Progenitor cell of endocrine pancreas (in vitro differentiated cells): ENCODE measurements at places on chromosomes 7 and 10.

DNA sequence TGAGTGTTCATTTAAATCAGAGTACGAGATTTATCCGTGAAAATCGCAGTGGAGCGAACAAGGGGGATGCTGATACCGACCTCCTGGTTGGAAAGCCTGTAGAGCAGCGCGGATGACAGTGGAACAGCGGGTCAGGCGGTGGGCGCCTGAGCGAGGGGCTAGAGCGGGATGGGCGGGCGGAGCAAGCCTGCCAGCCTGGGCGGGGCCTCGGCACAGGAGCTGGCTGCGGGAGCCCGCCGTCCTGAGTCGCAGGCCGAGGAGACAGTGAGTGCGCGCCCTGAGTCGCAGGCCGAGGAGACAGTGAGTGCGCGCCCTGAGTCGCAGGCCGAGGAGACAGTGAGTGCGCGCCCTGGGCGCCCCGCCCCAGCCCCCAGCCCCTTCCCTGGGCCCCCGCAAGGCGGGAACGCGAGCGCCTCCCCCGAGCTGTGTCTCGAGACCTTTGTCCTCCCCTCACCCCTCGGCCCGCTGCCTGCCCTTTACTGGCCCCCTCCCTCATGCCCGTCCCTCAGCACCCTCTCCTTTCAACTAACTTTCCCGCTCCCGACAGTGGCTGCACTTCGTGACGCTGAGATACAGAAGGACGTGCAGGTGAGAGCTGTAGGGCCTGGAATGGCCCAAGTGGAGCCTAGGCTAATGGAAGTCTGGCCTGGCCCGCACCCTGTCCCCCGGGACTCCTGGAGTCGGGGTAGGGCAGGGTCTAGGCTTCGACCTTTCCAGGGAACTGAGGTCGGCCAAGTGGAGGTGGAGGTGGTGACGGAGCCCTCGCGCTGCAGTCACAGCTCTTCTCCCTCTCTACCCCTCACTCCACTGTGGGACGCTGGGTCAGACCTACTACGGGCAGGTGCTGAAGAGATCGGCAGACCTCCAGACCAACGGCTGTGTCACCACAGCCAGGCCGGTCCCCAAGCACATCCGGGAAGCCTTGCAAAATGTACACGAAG lies at the start of gene AS3MT:
TSS of gene AS3MT (plus strand) at position 213 of the 941 bp plus-strand sequence. CDS start at position 336, 123 bp downstream.
- H3K4me1 ChIP-seq: peaks cover 33% of the 10 kb centered on the region
- peak; percentile 54 for DNase-seq
- H3K27me3 ChIP-seq: peaks cover 2% of the 10 kb centered on the region
- H3K4me3 ChIP-seq: peak within 1 kb of the TSS; percentile 87
- H3K36me3 ChIP-seq: peaks cover 9% of the 10 kb centered on the region
- H3K27ac ChIP-seq: peak within 1 kb of the TSS; percentile 98

DNA sequence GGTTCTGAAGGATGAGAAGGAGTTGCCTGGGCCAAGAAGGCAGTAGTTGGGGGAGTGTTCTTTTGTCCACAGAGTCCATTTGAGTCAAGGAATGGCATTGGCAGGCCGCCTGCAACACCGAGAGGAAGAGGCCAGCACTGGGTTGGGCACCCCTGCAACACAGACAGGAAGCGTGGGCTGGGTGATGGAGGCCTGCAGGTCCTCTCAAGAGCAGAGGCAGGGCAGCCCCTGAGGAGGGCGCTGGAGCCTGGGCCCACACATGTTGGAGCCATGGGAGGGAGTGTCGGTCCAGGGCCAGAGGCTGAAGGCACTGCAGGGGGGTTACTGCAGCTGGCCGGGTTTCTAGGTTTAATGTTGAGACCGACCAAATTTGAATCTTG lies 137.3 kb downstream of the PTPN20 start:
- H3K4me1 ChIP-seq: no peaks in the 10 kb centered on the region
- H3K27ac ChIP-seq: no peak overlapping the region

DNA sequence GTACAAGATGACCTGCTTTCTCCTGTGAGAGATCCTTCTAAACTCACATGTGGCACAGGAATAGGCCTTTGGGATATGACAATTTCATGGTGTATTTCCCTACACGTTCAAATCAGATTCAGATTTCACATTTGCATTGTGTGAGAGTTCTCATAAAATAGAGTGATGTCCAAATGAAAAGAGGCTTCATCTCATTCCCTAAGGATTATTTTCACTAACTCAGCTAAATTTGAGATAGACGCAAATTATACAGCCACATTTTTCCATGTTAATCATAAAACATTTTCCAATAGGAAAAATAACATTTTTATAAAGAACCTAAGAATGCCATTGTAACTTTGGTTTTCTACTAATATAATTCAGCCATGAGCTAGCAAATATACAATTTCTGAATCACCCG lies 35.5 kb upstream of the PARD3 start:
- no peaks in the 10 kb centered on the region for H3K36me3 ChIP-seq
- H3K27me3 ChIP-seq: peaks cover 13% of the 10 kb centered on the region
- no peaks in the 10 kb centered on the region for H3K4me1 ChIP-seq
- H3K27ac ChIP-seq: no peak overlapping the region

GRCh38 chr7:601595-602340 lies 82.1 kb upstream of the PDGFA start:
- peaks cover 1% of the 10 kb centered on the region for H3K4me1 ChIP-seq
- no peaks in the 10 kb centered on the region for H3K27me3 ChIP-seq
- no peak overlapping the region for H3K27ac ChIP-seq
- no peak overlapping the region for H3K4me3 ChIP-seq

- no peak for DNase-seq
- no peak overlapping the region for H3K4me3 ChIP-seq
- no peaks in the 10 kb centered on the region for H3K27me3 ChIP-seq
Observed at GRCh38 chr10:95889830-95890229, 17.9 kb upstream of the CC2D2B start.

DNA sequence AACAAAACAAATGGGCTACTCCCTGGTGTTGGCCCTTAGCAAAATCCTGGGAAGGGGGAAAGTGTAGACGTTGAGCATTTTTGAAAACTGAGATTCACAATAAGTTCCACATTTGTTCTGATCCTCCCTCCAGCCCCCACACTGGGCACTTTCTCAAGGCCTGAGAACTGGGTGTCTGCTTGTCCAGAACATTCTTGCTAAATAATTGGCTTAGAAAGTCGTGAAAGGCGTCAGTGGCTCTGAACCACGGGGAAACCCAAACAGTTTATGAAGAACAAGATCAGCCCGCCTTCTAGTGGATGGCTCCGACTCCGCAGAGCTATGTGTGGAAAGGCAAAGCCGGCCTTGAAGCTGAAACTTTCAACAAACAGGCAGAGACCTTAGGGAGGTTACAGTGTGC lies 370.1 kb downstream of the PRPF18 start:
- H3K4me3 ChIP-seq: no peak overlapping the region
- H3K27ac ChIP-seq: no peak overlapping the region
- H3K27me3 ChIP-seq: peaks cover 10% of the 10 kb centered on the region

- no peaks in the 10 kb centered on the region for H3K27me3 ChIP-seq
- no peak overlapping the region for H3K4me3 ChIP-seq
- H3K27ac ChIP-seq: peak overlapping the region; percentile 40
- peaks cover 31% of the 10 kb centered on the region for H3K4me1 ChIP-seq
- no peak for DNase-seq
Observed at GRCh38 chr10:124732931-124733570, 11.1 kb downstream of the FAM53B start.

DNA sequence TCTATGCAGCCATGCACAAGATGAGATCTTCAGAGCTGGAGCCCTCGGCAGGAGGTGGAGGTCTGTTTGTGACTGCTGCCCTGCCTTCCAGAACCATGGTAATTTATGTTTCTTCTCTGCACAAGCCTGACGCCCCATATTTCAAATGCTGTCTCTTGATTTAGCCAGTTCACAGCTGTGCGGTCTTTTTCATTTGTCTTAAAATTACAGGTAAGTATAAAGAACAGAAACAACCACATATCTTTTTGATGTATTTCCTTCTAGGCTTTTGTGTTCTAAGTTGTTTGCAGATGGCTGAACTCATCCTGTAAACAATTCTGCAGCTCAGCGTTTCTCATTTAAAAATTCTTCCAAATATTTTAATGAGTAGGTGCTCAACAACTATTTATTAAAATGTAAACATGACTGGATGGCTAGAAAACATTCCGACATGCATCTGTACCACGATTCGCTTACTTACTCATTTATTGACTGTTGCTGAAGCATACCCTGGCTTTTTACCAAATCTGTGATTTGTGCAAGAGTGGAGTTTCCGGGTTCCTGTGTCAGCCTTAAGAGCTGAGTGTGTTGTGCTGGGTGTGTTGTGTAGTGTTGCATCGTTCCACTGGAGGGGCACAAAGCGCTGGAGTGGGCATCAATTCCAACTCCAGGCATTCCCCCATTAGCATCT lies 58.9 kb downstream of the PIP4K2A start:
- peaks cover 16% of the 10 kb centered on the region for H3K4me1 ChIP-seq
- DNase-seq: no peak
- no peak overlapping the region for H3K4me3 ChIP-seq

- no peak overlapping the region for H3K4me3 ChIP-seq
- no peak for DNase-seq
- peaks cover 6% of the 10 kb centered on the region for H3K4me1 ChIP-seq
- H3K27ac ChIP-seq: no peak overlapping the region
- no peaks in the 10 kb centered on the region for H3K27me3 ChIP-seq
Observed at GRCh38 chr10:24606021-24606420, 117.7 kb downstream of the ARHGAP21 start.

DNA sequence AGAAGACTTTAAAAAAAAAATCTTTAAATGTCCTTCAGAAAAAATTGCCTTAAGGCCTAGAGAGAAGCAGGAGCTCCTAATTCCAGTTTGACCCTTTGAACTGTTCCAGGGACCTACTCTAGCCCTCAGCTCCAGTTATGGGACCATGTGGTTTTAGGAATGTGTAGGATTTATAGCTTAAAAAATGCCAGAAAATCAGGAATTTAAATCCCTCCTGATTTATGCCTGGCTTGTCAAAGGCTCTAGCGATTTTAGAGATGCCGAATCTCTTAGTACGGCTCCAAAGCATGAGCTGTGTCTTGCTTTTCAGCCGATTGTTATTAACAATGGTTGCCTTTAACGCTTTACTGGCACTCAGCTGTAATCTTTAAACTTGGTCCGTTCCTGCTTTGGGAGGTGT lies 130.6 kb upstream of the NPVF start:
- H3K36me3 ChIP-seq: no peaks in the 10 kb centered on the region
- DNase-seq: no peak
- no peaks in the 10 kb centered on the region for H3K27me3 ChIP-seq
- no peak overlapping the region for H3K4me3 ChIP-seq
- H3K27ac ChIP-seq: no peak overlapping the region
- H3K4me1 ChIP-seq: peaks cover 13% of the 10 kb centered on the region

DNA sequence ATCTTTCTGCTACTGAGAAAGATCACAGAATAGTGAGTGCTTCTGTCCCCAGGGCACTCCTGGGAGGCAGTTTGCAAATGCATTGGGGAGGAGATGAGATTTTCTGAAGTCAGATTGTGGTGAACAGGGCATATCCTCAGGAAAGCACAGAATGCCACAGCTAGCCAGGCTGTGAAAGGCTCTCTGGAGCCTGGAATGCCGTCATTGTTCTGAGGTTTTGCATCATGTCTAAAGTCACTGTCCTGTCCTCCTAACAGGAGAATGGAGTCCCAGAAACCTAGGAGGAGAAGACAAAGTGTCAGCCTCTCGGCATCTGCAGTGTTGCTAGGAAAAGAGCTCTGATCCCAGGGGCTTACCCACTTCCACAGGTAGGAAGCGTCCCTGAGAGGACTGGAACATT lies 69.2 kb upstream of the IGFBP3 start:
- H3K4me3 ChIP-seq: no peak overlapping the region
- no peaks in the 10 kb centered on the region for H3K36me3 ChIP-seq
- no peak overlapping the region for H3K27ac ChIP-seq
- H3K4me1 ChIP-seq: peaks cover 3% of the 10 kb centered on the region
- DNase-seq: no peak
- peaks cover 5% of the 10 kb centered on the region for H3K27me3 ChIP-seq

DNA sequence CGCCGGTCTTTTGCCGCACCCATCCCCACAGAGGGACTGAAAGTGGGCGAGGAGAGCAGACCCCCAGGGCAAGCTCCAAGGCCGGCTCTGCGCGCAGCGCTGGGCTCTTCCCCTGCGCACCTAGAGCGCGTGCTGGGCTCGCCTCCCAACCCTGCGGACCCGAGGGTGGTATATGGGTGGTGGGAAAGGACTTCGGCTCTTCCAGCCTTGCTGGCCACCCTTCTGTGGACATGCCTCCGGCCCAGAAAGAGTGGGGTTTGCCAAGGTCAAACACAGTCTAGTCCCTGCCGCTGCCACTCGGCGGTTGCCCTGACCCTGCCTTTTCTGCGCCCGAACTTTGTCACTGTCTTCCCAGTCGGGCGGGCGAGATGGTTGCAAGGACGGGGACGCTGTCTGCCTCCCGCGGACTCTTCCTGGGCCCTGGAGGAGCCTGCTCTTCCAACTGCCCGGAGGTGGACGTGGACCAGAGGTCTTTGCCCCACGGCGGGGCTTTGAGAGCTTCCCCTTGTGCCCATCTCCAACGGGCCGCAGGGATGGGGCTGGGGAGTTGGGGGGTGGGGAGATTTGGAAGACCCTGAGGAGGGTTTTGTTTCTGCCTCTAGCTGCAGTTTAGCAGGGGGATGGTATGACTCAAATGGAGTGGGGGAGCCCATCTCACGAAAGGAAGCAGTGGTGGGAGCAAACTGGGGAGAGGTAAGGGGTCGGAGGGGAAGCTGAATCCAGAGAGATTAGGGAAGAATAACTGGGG lies 1.5 kb downstream of the ADCY1 start:
- no peaks in the 10 kb centered on the region for H3K36me3 ChIP-seq
- no peak for DNase-seq
- no peak overlapping the region for H3K27ac ChIP-seq
- peak overlapping the region; percentile 75 for H3K4me3 ChIP-seq
- H3K4me1 ChIP-seq: peaks cover 4% of the 10 kb centered on the region

GRCh38 chr7:29890251-29890650 lies 83.9 kb downstream of the WIPF3 start:
- no peak overlapping the region for H3K4me3 ChIP-seq
- no peak for DNase-seq
- H3K27ac ChIP-seq: no peak overlapping the region
- H3K36me3 ChIP-seq: peaks cover 2% of the 10 kb centered on the region
- H3K4me1 ChIP-seq: no peaks in the 10 kb centered on the region

- peak overlapping the region; percentile 27 for H3K4me3 ChIP-seq
- peaks cover 71% of the 10 kb centered on the region for H3K27me3 ChIP-seq
- no peak for DNase-seq
- no peaks in the 10 kb centered on the region for H3K36me3 ChIP-seq
- H3K27ac ChIP-seq: no peak overlapping the region
Observed at GRCh38 chr7:137847568-137848050, 835 bp upstream of the DGKI start.

- peaks cover 47% of the 10 kb centered on the region for H3K27me3 ChIP-seq
- H3K4me3 ChIP-seq: no peak overlapping the region
- no peak for DNase-seq
- no peaks in the 10 kb centered on the region for H3K36me3 ChIP-seq
Observed at GRCh38 chr10:119477444-119477843, 65.1 kb downstream of the RGS10 start.

GRCh38 chr7:71482284-71482683 lies 350.3 kb downstream of the GALNT17 start:
- no peaks in the 10 kb centered on the region for H3K36me3 ChIP-seq
- H3K27me3 ChIP-seq: peaks cover 4% of the 10 kb centered on the region
- DNase-seq: no peak
- peaks cover 2% of the 10 kb centered on the region for H3K4me1 ChIP-seq
- H3K27ac ChIP-seq: no peak overlapping the region
- no peak overlapping the region for H3K4me3 ChIP-seq

GRCh38 chr10:71087622-71088021 lies 124.7 kb upstream of the UNC5B start:
- H3K36me3 ChIP-seq: no peaks in the 10 kb centered on the region
- H3K27ac ChIP-seq: no peak overlapping the region
- H3K4me1 ChIP-seq: no peaks in the 10 kb centered on the region

- H3K4me3 ChIP-seq: no peak overlapping the region
- no peak for DNase-seq
- peaks cover 3% of the 10 kb centered on the region for H3K4me1 ChIP-seq
- peaks cover 2% of the 10 kb centered on the region for H3K36me3 ChIP-seq
- no peaks in the 10 kb centered on the region for H3K27me3 ChIP-seq
Observed at GRCh38 chr7:51027106-51027934, 244.6 kb upstream of the GRB10 start.
